ENCODE measurements at places on chromosomes 3 and 15. TPM values are rescaled to one million over a fixed set of nuclear protein-coding genes. Genes with fewer than 3 reads are reported as not detected.

- DNase-seq, result no peak
Measured at GRCh38 chr15:90883526-90883975, 753 bp upstream of the FES start.

- peak; percentile 20 for DNase-seq
Measured at GRCh38 chr3:27293939-27294338, 75.2 kb downstream of the NEK10 start.

Gene ALDH1L1
- total RNA-seq, result 3.6 TPM

Gene BOC
- 65.5 TPM for total RNA-seq

All from umbilical cord (tissue), 2 donors.